Large intestine (tissue), 12 donors: ENCODE measurements at places on chromosomes 2 and 18. TPM values are rescaled to one million over a fixed set of nuclear protein-coding genes. Genes with fewer than 3 reads are reported as not detected.

DNA sequence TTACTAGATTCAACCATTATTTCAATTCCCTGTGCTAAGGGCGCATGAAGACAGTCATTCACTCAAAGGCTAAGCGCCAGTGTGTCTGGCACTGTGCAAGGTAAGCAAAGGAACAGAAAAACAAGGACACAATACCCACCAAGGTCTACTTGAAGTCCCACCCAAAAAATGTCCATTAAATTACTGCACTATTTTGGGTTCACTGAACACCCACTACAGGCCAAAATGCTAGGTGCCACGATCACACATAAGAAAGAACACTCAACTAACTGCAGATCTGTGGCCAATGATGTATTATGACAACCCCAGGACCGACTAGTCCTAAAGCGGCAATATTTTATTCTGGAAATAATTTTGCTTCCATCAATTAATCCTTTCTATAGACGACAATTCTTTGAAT lies 1.8 kb downstream of the TMEM131 start:
- H3K27ac ChIP-seq = no peak overlapping the region
- H3K4me3 ChIP-seq = peak overlapping the region; percentile 73
- no peaks in the 10 kb centered on the region for H3K36me3 ChIP-seq
- H3K4me1 ChIP-seq = peaks cover 11% of the 10 kb centered on the region
- H3K27me3 ChIP-seq = no peaks in the 10 kb centered on the region

- no peak overlapping the region for H3K27ac ChIP-seq
- no peak overlapping the region for H3K4me3 ChIP-seq
- no peak for DNase-seq
- no peaks in the 10 kb centered on the region for H3K4me1 ChIP-seq
- H3K27me3 ChIP-seq = no peaks in the 10 kb centered on the region
Observed at GRCh38 chr2:166675553-166675952, 181.5 kb upstream of the SCN7A start.

- H3K27me3 ChIP-seq = no peaks in the 10 kb centered on the region
- no peaks in the 10 kb centered on the region for H3K4me1 ChIP-seq
- no peak overlapping the region for H3K4me3 ChIP-seq
- H3K36me3 ChIP-seq = no peaks in the 10 kb centered on the region
- no peak for DNase-seq
- H3K27ac ChIP-seq = no peak overlapping the region
Observed at GRCh38 chr2:216925636-216926366, 65.9 kb upstream of the TNP1 start.

The EGR4 gene
- 0.04 TPM for polyA plus RNA-seq

The SAG gene
- 0.36 TPM for polyA plus RNA-seq

DNA sequence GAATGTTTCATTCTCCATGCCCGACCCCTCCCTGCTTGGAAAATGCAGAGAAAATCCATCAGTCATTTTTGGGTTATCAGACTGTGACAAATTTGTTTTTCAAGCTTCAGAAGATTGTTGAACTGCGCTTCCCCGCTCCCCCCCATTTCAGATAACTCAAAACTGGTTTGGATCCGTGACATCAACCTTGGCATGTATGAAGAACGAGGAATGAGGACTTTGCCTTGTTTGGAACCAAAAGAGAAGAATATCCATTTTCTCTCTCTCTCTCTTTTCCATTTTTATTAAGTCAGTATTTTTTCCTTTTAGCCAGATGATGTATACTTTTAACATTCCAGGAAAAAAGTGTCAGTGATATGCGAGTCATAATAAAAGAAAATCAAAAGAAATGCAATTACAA lies 171.6 kb downstream of the BCL2 start:
- DNase-seq = no peak
- H3K4me3 ChIP-seq = no peak overlapping the region
- H3K4me1 ChIP-seq = no peaks in the 10 kb centered on the region

- no peak overlapping the region for H3K27ac ChIP-seq
- no peaks in the 10 kb centered on the region for H3K27me3 ChIP-seq
- DNase-seq = no peak
- no peaks in the 10 kb centered on the region for H3K4me1 ChIP-seq
Observed at GRCh38 chr2:107627164-107627563, 199.5 kb upstream of the RGPD4 start.

The PIEZO2 gene
- 25.1 TPM for polyA plus RNA-seq

- H3K4me3 ChIP-seq = no peak overlapping the region
- DNase-seq = peak; percentile 93
- no peaks in the 10 kb centered on the region for H3K27me3 ChIP-seq
- peaks cover 77% of the 10 kb centered on the region for H3K4me1 ChIP-seq
- no peaks in the 10 kb centered on the region for H3K36me3 ChIP-seq
Observed at GRCh38 chr2:47309952-47310800, 92.8 kb upstream of the MSH2 start.

GRCh38 chr2:231711677-231712450 lies 3.5 kb downstream of the PTMA start:
- peak overlapping the region; percentile 8 for H3K27ac ChIP-seq
- peaks cover 22% of the 10 kb centered on the region for H3K4me1 ChIP-seq
- no peaks in the 10 kb centered on the region for H3K27me3 ChIP-seq
- peaks cover 27% of the 10 kb centered on the region for H3K36me3 ChIP-seq
- DNase-seq = no peak

GRCh38 chr2:233101141-233101540 lies 41.0 kb downstream of the INPP5D start:
- no peaks in the 10 kb centered on the region for H3K4me1 ChIP-seq
- no peak overlapping the region for H3K27ac ChIP-seq
- H3K4me3 ChIP-seq = no peak overlapping the region
- H3K27me3 ChIP-seq = no peaks in the 10 kb centered on the region
- H3K36me3 ChIP-seq = no peaks in the 10 kb centered on the region

GRCh38 chr2:159082119-159082518 lies 113.7 kb downstream of the TANC1 start:
- H3K36me3 ChIP-seq = no peaks in the 10 kb centered on the region
- H3K4me3 ChIP-seq = no peak overlapping the region
- H3K27me3 ChIP-seq = no peaks in the 10 kb centered on the region
- DNase-seq = no peak
- H3K4me1 ChIP-seq = no peaks in the 10 kb centered on the region

GRCh38 chr2:163182764-163183354 lies 344.3 kb upstream of the KCNH7 start:
- H3K36me3 ChIP-seq = no peaks in the 10 kb centered on the region
- no peak overlapping the region for H3K4me3 ChIP-seq
- DNase-seq = no peak
- no peaks in the 10 kb centered on the region for H3K4me1 ChIP-seq
- H3K27me3 ChIP-seq = no peaks in the 10 kb centered on the region

The FER1L5 gene
- 1.2 TPM for polyA plus RNA-seq

DNA sequence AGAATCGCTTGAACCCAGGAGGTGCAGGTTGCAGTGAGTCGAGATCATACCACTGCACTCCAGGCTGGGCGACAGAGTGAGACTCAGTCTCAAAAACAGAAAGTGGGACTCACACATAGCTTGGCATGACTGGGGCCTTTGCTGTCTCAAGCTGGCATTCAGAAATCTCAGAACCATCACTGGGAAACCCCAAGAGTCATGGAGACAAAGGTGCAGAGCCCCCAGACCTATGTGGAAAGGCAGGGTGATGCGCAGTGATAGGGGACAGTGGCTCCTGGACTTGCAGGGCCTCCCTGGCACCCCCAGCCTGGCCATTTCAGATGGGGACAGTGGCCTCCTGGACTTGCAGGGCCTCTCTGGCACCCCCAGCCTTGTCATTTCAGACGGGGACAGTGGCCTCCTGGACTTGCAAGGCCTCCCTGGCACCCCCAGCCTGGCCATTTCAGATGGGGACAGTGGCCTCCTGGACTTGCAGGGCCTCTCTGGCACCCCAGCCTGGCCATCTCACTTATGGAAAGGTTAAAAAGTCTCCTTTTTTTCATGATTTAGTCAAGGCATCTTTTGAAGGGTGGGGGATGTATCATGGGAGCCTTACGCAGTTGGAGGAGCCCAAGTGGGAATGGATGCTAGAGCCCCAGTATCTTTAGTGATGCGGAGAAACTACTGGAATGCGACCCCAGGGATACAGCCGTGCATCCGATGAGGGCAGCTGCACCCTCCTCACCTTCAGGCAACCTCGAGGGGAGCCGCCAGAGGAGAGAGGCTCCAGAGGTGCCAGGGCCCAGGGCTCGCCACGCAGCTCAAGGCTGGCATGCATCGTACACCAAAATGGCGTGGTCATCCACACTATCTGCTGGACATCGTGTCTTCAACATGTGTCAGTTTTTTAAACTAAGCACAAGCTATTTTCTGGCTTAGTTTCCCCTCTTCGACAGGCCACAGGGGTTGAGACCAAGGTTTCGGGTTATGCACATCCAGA lies 30.5 kb downstream of the ZNF516 start:
- DNase-seq = no peak
- no peaks in the 10 kb centered on the region for H3K27me3 ChIP-seq
- H3K36me3 ChIP-seq = peaks cover 33% of the 10 kb centered on the region
- no peak overlapping the region for H3K4me3 ChIP-seq
- no peak overlapping the region for H3K27ac ChIP-seq

The KRCC1 gene
- 39.4 TPM for polyA plus RNA-seq

DNA sequence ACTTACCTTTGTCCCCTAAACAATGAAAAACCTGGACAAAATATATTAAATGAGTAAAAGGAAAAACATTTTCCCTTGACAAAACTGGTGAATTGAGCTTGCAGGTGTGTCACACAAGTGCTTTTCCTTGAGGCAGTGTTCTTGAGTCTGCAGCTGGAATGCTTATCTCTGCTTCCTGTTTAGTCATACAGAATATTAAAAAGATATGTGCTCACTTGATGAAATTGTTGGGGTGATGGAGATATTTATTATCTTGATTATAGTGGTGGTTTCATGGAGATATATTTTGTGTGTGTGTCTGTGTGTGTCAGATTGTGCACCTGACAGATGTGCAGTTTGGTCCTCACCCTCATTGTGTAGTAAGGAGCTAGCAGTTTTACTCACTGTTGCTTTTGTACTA lies 3.3 kb downstream of the TAF1B start:
- no peaks in the 10 kb centered on the region for H3K27me3 ChIP-seq
- no peak overlapping the region for H3K4me3 ChIP-seq
- H3K4me1 ChIP-seq = peaks cover 3% of the 10 kb centered on the region
- H3K27ac ChIP-seq = no peak overlapping the region

- H3K27ac ChIP-seq = no peak overlapping the region
- no peaks in the 10 kb centered on the region for H3K36me3 ChIP-seq
- no peak overlapping the region for H3K4me3 ChIP-seq
- DNase-seq = no peak
- no peaks in the 10 kb centered on the region for H3K27me3 ChIP-seq
Observed at GRCh38 chr18:78610179-78610578, 369.4 kb upstream of the SALL3 start.

- no peaks in the 10 kb centered on the region for H3K36me3 ChIP-seq
- H3K4me3 ChIP-seq = no peak overlapping the region
- H3K4me1 ChIP-seq = no peaks in the 10 kb centered on the region
- no peaks in the 10 kb centered on the region for H3K27me3 ChIP-seq
- H3K27ac ChIP-seq = no peak overlapping the region
Observed at GRCh38 chr2:12617366-12617765, 99.4 kb upstream of the TRIB2 start.

GRCh38 chr18:519019-519879 lies 18.7 kb upstream of the COLEC12 start:
- no peaks in the 10 kb centered on the region for H3K27me3 ChIP-seq
- no peak for DNase-seq
- no peak overlapping the region for H3K4me3 ChIP-seq
- no peaks in the 10 kb centered on the region for H3K36me3 ChIP-seq
- H3K4me1 ChIP-seq = no peaks in the 10 kb centered on the region

DNA sequence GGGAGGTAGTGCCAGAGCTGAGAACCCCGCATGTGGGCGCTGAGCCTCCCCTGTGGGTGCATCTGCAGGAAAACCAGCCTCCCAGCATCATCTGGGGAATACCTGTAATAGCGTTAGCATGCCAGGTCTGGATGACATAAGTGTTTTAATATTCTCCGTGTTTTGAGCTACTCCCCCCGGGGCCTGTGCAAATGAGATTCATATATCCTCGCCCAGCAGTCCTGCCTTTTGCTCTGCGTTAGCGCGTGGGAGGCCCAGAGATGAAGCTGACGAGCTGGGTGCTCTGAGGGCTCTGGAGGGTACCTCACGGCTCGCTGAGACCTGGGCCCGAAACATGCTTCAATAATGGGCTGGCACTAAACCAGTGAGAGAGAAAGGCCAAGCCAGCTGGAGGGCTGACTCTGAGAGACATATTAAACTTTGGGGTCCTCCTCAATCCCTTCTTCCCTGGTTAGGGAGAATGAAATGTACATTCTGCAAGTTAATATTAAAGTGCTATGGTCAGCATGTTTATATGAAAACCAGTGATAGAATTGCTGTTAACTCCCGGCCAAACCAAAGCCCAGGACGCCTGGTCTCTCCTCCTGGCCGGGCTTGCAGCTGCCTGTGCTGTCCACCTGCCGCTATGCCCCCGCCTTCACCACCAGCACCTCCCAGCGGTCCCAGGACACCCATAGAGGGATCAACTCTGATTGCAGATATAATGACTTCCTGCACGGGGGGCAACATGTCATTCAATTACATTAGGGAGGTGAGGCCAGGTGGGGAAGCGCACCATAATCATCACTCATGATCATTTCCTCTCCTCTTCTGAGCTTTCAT lies 77.0 kb downstream of the EDAR start:
- no peak overlapping the region for H3K27ac ChIP-seq
- no peaks in the 10 kb centered on the region for H3K36me3 ChIP-seq
- no peak for DNase-seq
- H3K4me3 ChIP-seq = no peak overlapping the region

The STARD6 gene
- polyA plus RNA-seq = 0.06 TPM

The CROCC2 gene
- polyA plus RNA-seq = 0.09 TPM

The ERBB4 gene
- 0.37 TPM for polyA plus RNA-seq

DNA sequence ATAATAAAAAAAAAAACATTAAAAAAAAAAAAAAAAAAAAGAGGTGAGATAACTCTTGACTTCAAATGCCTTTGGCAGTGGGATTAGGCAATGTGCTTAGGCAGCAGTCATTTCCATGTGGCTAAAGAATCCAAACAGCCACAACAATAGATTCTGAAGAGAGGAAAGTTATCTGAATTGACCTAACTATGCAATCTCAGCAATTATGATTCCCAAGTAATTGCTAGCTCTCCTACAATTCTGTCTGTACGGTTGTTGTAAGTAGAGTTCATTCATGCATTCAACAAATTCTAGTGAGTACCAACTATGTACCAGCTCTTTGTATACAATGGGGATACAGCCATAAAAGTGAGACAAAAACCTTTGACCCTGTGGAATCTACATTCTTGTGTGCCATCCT lies 3.6 kb downstream of the SRD5A2 start:
- H3K27ac ChIP-seq = no peak overlapping the region
- no peaks in the 10 kb centered on the region for H3K4me1 ChIP-seq

DNA sequence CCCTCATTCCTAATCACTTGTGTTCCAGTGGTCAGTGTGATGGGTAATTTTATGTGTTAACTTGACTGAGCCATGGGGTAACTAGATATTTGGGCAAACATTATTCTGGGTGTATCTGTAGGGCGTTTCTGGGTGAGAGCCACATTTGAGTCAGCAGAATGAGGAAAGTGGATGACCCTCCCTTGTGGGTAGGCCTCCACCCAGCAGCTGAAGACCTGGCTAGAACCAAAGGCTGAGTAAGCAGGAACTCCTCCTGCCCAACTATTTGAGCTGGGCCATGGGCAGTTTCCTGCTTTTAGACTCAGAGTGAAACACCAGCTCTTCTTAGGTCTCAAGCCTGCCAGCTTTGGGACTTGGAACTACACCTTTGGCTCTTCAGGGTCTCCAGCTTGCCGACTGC lies 141.8 kb downstream of the ACKR3 start:
- H3K4me3 ChIP-seq = no peak overlapping the region
- no peak overlapping the region for H3K27ac ChIP-seq
- DNase-seq = no peak

- no peak overlapping the region for H3K4me3 ChIP-seq
- no peak overlapping the region for H3K27ac ChIP-seq
- no peak for DNase-seq
- no peaks in the 10 kb centered on the region for H3K36me3 ChIP-seq
Observed at GRCh38 chr18:8326763-8327394, 282.4 kb upstream of the RAB12 start.

- no peak overlapping the region for H3K4me3 ChIP-seq
- H3K36me3 ChIP-seq = no peaks in the 10 kb centered on the region
- H3K27me3 ChIP-seq = peaks cover 52% of the 10 kb centered on the region
- no peak for DNase-seq
- H3K27ac ChIP-seq = no peak overlapping the region
Observed at GRCh38 chr2:238160206-238161129, 1.7 kb downstream of the ERFE start.
